Osteoblast (primary cell): ENCODE measurements at places on chromosomes 2 and 18.
A peak's percentile ranks its signal among the peaks of the same experiment; 100 is the strongest.

GRCh38 chr2:121884078-121884477 lies 128.6 kb downstream of the TSN start:
- no peak for DNase-seq

- DNase-seq = peak; percentile 92
Measured at GRCh38 chr2:108640731-108641130, 78.6 kb upstream of the RANBP2 start.

DNA sequence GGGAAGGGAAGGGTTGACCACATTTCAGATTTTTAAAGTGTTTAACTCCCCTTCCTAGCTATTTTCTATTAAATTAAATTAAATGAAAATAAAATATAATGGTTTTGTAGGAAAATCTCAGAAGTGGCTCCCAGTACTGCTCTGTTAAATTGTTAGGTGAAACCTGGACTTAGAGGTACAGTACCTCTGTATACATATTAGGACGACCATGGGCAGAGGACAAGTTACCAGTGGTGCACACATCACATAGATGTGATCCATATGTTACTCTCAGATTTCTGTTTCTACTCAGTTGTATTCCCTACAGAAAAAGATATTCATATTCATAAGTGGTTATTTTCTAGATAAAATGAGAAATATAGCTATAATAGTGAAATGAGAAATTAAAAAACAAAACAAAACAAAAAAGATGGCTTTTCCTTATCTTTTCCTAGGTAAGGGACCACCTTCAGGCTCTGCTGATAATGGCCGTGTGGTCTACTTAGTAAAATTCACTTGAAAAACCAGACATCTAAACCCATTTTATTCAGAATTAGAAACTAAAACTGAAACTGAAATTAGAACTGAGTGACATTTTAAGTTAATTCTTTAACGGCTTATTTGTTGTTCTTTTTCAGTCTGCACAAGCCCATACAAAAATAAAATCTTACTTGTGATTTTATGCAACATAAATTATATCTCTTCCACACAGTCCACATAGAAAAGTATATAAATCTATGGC lies 832.5 kb upstream of the CHAC2 start:
- no peak for DNase-seq

DNA sequence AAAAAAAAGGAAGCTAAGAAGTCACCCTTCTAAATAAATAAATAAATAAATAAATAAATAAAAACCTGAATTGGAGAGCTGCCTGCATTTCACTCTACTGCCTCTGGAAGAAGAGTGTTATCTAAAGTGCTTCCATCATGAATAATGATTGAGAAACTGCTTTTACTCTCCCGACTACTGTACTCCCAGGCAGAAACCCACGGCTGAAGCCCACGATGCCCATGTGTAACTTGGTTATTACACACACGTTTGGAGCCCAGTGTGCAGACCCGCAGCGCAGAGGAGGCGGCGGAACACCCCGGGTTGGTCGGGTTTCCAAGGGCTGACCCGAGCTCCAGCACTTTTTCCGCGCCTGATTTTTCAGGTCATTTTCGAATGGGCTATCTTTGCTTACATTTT lies 697 bp upstream of the SPATS2L start:
- peak; percentile 92 for DNase-seq

GRCh38 chr2:168624028-168624427 lies 168.0 kb downstream of the CERS6 start:
- DNase-seq = no peak

DNA sequence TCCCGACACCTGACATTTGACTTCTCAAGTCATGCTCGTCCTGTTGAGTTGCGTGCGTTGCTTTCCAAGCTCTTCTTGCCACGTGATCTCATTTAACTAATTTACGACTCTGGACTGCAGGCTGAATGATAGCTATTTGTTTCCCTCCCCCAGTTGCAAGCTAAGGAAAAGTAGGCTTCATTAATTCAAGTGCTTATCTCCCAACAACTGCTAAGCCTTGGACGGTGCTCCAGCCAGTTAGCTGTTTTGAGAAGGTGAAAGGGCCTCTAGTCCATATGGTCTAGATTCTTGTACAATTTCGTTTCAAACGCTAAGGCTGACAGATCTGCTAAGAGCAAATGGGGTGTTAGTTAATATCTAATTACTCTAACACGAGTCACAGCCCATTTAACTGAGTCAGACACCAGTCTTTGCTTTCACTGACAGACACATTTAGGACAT lies 21.1 kb downstream of the GPR45 start:
- no peak for DNase-seq

- no peak for DNase-seq
Measured at GRCh38 chr18:10900435-10900834, 248.9 kb downstream of the PIEZO2 start.

GRCh38 chr2:33420726-33421125 lies 55.7 kb upstream of the RASGRP3 start:
- DNase-seq = no peak

- DNase-seq = no peak
Measured at GRCh38 chr18:50330176-50330575, 42.7 kb upstream of the CXXC1 start.

DNA sequence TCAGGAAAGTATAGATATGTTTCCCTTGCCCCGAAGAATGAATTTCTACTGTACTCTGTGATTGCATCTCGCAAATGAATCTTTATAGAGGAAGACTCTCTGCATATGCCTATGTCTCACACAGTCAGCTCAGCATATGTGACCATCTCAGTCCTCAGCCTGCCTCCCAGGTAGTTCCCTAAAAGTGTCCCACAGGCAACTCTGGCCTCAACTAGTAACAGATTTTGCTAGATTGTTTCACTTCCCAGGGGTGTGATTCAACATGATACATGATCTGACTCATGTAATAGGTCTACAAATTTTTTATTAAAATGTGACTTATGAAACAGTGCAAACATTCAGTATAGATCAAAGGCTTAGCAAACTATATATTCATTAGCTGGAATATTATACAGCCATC lies 296.6 kb upstream of the CRIM1 start:
- DNase-seq = no peak

GRCh38 chr2:85011098-85011497 lies 40.1 kb downstream of the KCMF1 start:
- peak; percentile 39 for DNase-seq

DNA sequence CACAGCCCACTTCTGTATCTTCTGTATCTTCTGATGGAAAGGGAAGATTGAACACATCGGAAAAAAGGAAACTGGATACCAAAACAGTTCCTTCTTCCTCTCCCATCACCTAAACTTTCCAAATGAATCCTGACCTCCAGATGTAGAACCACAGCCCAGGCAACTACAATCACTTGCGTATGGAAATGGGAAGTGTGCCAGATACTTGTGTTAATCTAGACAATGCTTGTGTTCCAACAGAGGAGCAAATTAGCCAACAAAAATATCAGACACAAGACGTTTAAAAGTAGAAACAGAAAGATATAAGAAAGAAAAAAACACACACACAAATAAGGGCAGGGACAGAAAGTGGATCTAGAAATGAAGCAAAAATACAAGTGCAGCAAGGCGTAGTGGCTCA lies 31.4 kb upstream of the DUSP2 start:
- DNase-seq = no peak

- no peak for DNase-seq
Measured at GRCh38 chr2:28661589-28662001, 90.0 kb upstream of the PPP1CB start.

DNA sequence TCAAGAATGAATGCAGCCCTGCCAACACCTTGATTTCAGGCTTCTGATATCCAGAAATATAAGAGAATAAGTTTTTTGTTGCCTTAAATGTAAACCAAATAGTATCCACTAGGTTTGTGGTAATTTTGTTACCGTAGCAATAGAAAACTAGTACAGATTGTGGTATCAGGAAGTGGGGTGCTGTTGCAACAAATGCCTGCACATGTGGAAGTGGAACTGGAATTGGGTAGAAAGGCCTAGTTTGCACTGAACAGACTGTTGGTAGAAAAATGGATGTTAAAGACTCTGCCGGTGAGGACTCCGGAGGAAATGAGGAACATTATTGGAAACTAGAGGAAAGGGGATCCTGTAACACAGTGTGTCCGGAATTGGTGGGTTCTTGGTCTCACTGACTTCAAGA lies 145.8 kb upstream of the MGAT5 start:
- DNase-seq = no peak

- no peak for DNase-seq
Measured at GRCh38 chr2:145284551-145284950, 764.6 kb upstream of the ZEB2 start.

DNA sequence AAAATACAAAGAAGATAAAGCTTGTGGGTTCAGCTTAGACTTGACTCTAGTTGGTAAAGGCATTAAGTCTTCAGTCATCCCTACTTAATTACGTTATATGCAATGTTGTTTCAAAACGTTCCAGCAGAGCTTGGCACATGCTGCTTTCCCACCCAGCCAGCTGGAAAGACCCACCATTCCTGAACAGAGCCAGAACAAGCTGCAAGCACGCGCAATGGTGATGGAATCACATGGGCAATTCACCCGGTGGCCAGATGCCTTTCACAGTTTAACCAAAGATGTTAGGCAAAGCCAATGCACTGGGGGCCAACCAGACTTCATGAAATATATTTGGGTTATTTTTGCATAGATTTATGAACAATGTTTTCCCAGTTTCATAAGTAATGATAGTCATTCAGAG lies 123.4 kb upstream of the CDH20 start:
- peak; percentile 3 for DNase-seq

DNA sequence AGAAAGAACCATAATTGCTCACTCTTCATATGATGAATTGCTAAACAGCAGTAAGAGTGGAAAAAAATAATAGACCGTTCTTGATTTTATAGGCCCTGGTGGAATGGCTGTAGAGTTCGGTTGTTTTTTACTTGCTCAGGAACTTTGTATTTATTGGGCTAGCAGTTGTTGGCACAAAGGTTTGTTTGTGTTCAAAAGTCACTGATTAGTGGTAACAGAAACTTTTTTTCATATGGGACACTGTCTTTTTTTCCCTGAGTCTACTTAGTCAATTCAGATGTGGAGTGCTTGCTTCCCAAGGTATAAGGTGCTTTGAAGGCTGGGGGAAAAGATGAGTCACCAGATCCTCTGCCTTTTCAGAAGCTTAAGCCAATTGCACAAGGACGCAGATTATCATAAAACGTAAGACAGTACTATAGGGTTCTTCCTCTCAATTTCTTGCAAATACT lies 25.8 kb downstream of the PHLPP1 start:
- no peak for DNase-seq

DNA sequence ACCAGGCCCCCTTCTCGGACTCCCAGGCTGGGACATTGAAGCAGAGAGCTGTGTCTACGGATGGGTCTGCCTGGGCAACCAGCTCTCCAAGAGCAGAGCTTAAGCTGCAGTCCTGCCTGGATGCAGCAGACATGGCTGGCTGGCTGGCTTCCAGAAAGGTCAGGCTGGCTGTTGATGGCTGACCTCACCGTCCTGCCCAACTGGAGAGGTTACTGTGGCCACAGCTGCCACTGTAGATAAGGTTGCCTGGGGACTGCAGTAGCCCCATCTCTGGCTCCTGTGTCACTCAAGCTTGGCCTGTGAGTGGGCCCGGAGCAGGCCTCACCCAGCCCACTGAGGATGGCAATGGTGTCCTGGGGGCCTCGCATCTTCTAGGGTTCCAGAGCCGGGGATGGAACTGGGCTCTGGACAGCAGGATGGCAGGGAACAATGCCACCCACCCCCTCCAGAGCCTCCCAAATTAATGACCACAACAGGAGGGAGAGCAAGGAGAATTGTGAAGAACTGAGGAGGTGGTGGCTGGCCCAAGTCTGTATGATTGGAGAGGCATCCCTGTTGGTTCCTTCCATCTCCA lies 37.0 kb upstream of the FOSL2 start:
- DNase-seq = peak; percentile 85

DNA sequence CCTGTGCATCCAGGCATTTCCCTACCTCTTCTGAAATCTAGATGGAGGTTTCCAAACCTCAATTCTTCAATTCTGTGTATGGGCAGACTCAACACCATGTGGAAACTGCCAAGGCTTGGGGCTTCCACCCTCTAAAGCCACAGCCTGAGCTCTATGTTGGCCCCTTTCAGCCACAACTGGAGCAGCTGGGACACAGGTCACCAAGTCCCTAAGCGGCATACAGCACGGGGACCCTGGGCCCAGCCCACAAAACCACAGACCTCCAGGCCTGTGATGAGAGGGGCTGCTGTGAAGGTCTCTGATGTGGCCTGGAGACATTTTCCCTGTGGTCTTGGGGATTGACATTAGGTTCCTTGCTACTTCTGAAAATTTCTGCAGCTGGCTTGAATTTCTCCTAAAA lies 255.4 kb downstream of the TDRD15 start:
- no peak for DNase-seq

GRCh38 chr2:20737505-20737904 lies 70.6 kb downstream of the GDF7 start:
- no peak for DNase-seq

DNA sequence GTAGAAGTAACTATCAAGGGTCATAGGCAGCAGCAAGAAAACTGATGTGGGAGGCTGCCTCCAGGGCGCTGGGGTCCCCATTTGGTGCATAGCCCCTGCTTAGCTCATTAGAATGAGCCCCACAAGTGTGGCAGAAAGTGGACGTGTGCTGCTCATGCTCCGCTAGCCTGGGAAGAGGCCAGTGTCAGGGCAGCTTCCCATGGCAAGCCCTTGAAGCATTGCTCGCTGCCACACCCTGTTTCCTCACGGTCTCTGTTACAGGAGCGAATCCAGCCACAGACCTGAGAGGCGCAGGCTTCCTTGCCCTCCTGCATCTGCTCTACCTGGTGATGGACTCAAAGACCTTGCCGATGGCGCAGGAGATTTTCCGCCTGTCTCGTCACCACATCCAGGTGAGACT lies 22.5 kb downstream of the ELMOD3 start:
- DNase-seq = no peak

GRCh38 chr2:221876016-221876415 lies 303.9 kb upstream of the EPHA4 start:
- no peak for DNase-seq

GRCh38 chr2:47058003-47058931 lies 96.8 kb downstream of the STPG4 start:
- peak; percentile 90 for DNase-seq

GRCh38 chr2:33791625-33792024 lies 192.5 kb upstream of the FAM98A start:
- DNase-seq = no peak

DNA sequence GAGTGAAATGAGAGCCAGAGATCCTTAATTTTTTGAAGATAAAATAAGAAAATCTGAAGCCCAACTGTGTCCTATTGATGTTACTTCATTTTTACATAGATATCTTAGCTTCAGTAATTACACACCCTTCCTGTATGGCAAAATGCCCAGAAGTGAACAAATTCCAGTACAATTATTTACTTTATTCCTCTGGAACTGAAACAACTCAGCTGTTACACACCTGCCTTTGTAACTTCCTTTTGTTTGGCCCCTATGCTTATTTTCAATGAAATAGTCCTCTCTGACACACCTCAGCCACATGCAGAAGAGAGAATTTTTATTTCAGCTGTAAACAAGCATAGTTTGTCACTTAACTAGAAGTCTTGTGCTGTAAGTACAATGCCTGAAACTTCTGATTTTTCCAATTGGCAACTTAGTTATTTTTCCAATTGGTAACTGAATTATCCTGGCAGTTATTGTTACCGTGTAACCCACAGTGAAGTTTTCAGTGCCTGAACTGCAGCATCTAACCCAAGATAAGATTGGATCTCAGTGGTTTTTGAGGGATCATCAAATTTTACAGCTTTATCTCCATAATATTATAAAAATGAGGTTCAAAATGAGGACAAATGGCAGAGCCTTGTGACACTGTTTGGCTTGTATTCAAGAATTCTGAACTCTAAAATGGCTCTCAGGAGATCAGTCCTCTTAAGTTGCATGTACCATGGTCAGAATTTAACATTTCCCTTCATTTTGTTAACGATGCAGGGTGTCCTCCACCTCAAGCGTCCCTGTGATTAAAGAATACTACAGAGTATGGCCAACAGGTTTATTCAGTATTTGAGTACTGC lies 82.6 kb downstream of the PKP4 start:
- no peak for DNase-seq
